ENCODE measurements at places on chromosomes 4 and X. TPM values are rescaled to one million over a fixed set of nuclear protein-coding genes. Genes with fewer than 3 reads are reported as not detected.

- H3K36me3 ChIP-seq = no peaks in the 10 kb centered on the region
- H3K4me1 ChIP-seq = no peaks in the 10 kb centered on the region
- no peak overlapping the region for H3K4me3 ChIP-seq
- DNase-seq = no peak
Measured at GRCh38 chrX:111116666-111117065, 20.7 kb downstream of the PAK3 start.

MSN gene
- 480 TPM for total RNA-seq

HGFAC gene
- total RNA-seq = not detected

GRCh38 chr4:1686440-1687036 is 2.4 kb upstream of the FAM53A start:
- H3K4me1 ChIP-seq = peaks cover 12% of the 10 kb centered on the region
- no peak overlapping the region for H3K27ac ChIP-seq
- H3K27me3 ChIP-seq = no peaks in the 10 kb centered on the region
- peaks cover 20% of the 10 kb centered on the region for H3K36me3 ChIP-seq
- DNase-seq = peak; percentile 64

- H3K36me3 ChIP-seq = peaks cover 20% of the 10 kb centered on the region
- no peak overlapping the region for H3K27ac ChIP-seq
- H3K4me3 ChIP-seq = no peak overlapping the region
- no peaks in the 10 kb centered on the region for H3K27me3 ChIP-seq
- DNase-seq = no peak
- peaks cover 24% of the 10 kb centered on the region for H3K4me1 ChIP-seq
Measured at GRCh38 chr4:152540293-152540674, 4.4 kb upstream of the FBXW7 start.

All from activated CD4-positive, alpha-beta T cell treated with anti-CD3 and anti-CD28 coated beads, Interleukin-2, amount 10 ng/mL, durations not matched to agents 24 days and 14 days (primary cell).